ENCODE measurements at places on chromosomes 12 and 14. TPM values are rescaled to one million over a fixed set of nuclear protein-coding genes. Genes with fewer than 3 reads are reported as not detected.

The CTSG gene
- total RNA-seq: 0.55 TPM

The KSR2 gene
- total RNA-seq: 0.03 TPM

DNA sequence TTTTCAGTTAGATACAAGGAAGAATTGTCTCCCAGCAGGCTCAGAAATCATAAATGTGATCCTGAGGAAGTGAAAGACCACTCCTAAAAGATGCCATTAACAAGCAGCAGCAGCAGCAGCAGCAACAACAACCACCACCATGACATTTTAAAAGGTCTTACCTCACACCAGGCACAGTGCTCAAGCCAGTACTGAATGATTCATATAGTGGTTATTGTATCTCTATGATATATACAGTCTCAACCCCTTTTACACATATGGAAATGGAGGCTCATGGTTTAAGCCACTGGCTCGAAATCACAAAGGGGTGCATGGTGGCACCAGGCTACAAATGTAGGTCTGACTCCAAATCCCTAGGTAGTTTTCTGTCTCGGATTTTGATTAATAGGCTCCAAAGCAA lies 126.9 kb downstream of the KTN1 start:
- no peak for DNase-seq

DNA sequence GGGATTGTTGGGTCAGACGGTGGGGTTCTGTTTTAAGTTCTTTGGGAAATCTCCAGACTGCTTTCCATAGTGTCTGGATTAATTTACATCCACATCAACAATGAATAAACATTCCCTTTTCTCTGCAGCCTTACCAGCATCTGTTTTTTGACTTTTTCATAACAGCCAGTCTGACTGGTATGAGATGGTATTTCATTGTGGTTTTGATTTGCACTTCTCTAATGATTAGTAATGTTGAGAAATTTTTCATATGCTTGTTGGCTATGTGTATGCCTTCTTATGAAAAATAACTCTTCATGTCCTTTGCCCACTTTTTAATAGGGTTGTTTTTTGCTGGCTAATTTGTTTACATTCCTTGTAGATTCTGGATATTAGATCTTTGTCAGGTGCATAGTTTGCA lies 140.8 kb upstream of the CNTN1 start:
- no peak for DNase-seq

GRCh38 chr12:31362759-31363415 lies 36.9 kb upstream of the SINHCAF start:
- no peak for DNase-seq

GRCh38 chr12:43284486-43285158 lies 267.4 kb downstream of the ADAMTS20 start:
- no peak for DNase-seq

All from left lobe of liver (tissue), 2 donors.